Ovary (tissue), 10 donors: ENCODE measurements at places on chromosomes 2 and 18. TPM values are rescaled to one million over a fixed set of nuclear protein-coding genes. Genes with fewer than 3 reads are reported as not detected.

- DNase-seq, result no peak
Measured at GRCh38 chr2:149894760-149895159, 307.2 kb upstream of the MMADHC start.

- DNase-seq, result no peak
Measured at GRCh38 chr2:209937893-209938292, 64.5 kb upstream of the RPE start.

- no peak for DNase-seq
Measured at GRCh38 chr2:31109633-31110192, 28.5 kb downstream of the GALNT14 start.

- DNase-seq, result no peak
Measured at GRCh38 chr2:9238591-9239326, 32.1 kb downstream of the ASAP2 start.

The FANCL gene
- 33.4 TPM for total RNA-seq

DNA sequence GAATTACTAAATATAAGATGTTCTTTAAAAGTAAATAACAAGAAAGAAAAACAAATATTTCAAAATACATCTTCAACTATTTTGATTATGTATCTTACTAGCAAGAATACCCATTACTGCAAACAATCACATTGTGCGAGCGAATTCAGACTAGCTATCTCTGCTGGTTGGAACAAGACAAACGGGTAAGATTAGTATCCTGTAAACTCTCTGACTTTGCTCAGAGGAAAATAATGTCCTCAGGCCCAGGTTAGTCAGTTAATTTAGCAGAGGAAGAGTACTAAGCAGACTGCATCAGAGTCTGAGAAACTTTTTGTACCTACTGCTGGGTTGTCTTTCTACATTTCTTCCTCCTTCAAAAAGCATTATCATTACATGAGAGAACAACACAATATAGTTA, 50.4 kb upstream of the MCM6 start:
- DNase-seq, result no peak

DNA sequence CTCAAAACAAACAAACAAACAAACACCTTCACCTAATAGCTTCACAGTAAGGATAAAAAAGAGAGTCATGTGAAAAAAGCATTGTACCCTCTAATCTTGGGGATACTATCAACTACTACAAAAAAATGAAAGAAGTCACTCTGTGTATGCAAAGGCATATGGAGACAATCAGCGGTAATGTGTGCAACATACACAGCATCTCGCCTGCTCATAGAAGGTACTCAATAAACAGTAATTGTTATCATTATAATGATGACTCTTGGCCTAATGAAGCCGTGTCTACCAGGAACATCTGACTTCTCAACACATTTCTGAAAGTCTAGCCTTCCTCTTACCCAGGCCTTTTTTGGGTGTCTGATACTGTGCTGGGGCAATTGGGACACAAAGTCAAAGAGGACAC, 55.3 kb downstream of the MYCN start:
- DNase-seq, result no peak

The KIAA2012 gene
- total RNA-seq, result 0.24 TPM

DNA sequence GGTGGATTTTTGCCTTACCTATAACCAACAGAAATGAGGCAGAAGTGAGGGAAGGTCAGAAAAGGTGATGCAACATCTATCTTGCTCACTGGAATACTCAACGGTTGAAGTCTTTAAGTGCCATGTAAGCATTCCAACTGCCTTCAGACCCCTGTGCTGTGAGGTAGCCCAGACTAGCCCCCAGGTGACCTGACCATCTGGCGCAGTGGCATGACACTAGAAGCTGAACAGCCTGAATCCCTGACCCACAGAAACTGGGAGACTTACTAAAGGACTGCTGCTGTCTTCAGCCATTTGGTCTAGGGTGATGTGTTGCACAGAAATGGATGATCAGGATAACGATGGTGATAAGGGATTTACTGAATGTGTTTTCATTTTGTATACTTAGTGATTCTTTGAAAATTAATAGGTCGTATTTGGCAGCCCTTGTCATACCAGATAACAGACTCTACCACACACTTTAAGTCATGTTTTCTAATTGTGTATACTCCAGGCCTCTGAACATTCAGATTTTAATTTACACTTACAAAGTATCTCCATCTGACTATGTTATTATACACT, 161.5 kb downstream of the STK39 start:
- DNase-seq, result no peak

The RPRM gene
- 23.4 TPM for total RNA-seq

DNA sequence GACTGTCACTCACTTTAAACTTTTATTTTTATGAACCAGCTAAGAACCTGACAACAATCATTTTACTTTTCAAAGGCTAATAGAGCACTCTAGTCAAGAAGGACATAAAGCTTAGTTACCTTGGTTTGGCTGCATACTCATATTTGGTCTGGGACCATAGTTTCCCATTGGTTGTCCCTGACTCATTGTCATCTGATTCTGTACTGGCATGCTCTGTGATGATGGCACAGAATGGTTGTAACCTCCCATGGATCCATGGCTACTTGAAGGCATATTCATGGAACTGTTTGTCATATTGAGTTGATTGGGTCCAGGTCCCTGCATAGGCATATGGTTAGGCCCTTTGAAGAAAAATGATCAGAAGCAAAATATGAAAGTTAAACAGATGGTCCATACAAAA, 37.9 kb downstream of the SS18 start:
- DNase-seq, result no peak

The EGR4 gene
- not detected for total RNA-seq

The ARHGAP15 gene
- 1.6 TPM for total RNA-seq

GRCh38 chr2:31387850-31388249, 26.7 kb downstream of the XDH start:
- DNase-seq, result no peak

The C2orf80 gene
- total RNA-seq, result not detected

The DNER gene
- total RNA-seq, result 1.2 TPM

DNA sequence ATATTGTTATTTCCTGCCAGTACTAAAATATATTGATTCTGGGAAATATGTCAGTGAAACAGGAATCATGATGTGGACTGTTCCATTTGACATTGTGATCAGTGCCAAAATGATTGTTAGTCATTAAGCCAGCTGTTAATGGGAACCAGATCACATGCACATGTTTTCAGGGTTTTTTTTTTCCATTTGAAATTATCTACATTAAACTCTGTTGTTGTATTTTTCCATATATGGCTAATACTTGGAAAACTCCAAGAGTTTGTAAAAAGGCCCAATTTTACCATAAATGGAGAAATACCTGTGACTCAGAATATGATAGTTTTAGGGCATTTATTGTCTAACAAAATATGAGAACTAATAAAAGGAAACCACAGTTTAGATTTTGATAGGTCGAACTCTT, 13.4 kb downstream of the ITGAV start:
- no peak for DNase-seq

DNA sequence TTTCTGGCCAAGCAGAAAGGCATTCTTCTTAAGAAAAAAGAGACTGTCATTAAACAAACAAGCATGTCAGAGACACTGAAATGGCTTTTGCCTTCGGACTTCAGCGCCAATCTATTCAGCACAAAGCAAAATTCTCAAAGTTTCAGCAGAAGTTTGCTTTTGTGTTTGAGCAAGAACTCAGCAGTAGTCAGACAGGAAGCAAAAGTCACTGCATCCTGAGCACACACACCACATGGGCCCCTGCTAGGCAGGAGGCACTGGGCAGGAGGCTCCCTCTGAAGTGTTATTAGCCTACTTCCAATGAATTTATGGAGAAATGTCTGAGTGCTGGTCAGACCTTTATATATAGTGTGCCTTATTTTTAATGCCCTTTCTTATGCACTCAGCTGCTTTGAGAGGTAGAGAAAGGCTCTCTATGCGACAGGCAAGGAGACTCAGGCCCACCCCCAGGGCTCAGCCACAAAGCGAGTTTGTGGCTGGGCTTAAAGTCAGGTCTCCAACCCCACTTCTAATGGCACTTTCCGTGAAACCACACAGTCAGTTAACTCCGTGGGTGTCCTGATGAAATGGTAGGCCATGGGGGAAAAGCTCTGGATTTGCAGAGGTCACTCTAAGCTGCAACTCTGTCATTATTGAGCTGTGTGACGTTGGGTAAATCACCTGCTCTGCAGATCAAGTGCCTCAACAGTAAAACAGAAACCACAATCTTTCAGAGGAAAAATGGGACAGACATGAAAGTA, 161.0 kb upstream of the TMEM200C start:
- no peak for DNase-seq

DNA sequence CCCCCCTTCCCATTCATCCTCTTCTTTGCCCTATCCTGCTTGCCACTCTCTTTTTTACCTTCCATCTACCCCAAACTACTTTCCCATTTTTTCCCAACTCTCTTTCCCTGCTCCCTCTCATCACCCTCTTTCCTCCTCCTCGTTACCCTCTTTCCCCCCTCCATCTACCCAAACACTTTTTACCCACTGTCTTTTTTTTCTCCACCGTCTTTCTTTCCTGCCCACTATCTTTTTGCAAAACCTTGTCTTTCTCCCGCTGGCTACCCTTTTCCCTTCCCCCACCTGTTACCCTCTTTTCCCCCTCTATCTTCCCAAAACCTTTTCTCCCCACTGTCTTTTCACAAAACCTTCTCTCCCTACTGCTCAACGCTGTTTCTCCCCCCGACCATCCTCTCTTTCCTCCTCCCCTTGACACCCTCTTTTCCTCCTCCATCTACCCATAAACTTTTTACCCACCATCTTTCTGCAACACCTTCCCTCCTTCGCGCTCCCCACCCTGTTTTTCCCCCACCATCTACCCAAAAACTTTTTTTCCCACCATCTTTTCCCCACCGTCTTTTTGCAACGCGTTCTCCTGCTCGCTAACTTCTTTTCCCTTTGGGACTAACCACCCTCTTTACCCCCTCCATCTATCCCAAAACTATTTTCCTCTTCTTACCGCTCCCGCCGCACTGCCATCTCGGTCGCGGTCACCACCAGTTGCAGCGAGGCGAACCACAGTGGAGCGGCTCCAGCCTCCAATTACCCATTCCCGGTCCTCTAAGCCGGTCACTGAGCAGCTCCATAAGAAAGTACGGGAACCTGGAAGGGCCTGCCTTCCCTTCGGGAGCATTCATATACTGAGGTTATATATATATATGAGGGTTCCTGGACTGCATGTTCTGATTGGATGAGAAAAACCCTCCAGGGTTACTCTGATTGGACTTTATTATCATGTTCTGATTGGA, 15.0 kb downstream of the CCDC74A start:
- no peak for DNase-seq

- no peak for DNase-seq
Measured at GRCh38 chr2:47509250-47509649, 106.3 kb downstream of the MSH2 start.

DNA sequence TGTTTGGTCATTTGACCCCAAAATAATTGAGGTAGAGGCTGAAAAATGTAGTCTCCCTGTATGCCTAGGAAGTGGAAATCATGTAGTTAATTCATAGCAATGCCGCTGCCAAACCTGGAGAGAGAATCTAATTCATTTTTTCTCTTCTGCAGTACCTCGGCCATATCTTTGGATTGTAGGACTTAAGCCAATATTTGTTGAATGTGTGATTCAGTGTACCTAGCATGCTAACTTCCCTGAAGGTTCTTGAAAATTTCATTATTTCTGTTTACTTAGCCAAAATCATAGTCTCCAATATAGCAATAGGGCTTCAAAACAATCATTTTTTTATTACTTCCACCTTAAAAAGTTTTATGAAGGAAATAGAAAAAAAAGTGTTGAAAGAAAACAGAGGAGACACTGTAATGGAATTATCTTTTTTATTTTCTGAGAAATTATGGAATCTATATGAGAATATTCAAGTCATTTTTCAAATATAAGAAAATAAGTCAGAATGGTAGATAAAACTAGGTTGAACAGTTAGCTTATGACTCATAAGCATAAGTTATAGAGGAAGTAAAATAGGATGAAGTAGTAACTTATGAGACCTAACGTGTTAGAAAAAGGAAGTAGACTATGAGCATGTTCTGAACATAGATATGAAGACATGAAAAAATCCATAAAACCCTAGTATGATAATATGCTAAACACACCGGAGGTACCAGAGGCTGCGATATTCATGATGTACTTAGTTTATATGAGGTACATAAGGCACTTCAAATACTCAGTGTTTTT, 35.2 kb upstream of the CDH19 start:
- no peak for DNase-seq

- no peak for DNase-seq
Measured at GRCh38 chr2:150872756-150873395, 385.4 kb upstream of the RND3 start.

GRCh38 chr2:241739651-241740050, 5.2 kb downstream of the D2HGDH start:
- DNase-seq, result no peak

The PPP4R3B gene
- total RNA-seq, result 51.0 TPM

The TWIST2 gene
- total RNA-seq, result 40.7 TPM

The SEPTIN2 gene
- total RNA-seq, result 328 TPM

DNA sequence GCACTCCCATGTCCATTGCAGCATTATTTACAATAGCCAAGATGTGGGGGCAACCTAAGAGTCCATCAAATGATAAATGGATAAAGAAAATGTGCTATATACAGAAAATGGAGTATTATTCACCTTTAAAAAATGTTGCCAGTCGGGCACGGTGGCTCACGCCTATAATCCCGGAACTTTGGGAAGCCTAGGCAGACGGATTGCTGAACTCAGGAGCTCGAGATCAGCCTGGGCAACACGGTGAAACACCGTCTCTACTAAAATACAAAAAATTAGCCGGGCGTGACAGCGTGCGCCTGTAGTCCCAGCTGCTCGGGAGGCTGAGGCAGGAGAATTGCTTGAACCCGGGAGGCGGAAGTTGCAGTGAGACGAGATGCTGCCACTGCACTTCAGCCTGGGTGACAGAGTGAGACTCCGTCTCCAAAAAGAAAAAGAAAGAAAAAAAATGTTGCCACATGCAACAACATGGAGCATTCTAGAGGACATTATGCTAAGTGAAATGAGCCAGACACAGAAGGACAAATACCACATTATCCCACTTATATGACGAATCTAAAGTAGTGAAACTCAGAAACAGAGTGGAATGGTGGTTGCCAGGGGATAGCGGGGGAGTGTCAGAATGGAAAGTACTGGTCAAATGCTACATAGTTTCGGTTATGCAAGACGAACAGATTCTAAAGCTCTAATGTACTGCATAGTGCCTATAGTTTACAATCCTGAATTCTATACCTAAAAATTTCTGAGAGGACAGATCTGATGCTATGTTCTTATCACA, 1385.6 kb upstream of the TMEFF2 start:
- no peak for DNase-seq
